Tibial nerve (tissue), 4 donors: ENCODE measurements at places on chromosomes 12 and 14.

DNA sequence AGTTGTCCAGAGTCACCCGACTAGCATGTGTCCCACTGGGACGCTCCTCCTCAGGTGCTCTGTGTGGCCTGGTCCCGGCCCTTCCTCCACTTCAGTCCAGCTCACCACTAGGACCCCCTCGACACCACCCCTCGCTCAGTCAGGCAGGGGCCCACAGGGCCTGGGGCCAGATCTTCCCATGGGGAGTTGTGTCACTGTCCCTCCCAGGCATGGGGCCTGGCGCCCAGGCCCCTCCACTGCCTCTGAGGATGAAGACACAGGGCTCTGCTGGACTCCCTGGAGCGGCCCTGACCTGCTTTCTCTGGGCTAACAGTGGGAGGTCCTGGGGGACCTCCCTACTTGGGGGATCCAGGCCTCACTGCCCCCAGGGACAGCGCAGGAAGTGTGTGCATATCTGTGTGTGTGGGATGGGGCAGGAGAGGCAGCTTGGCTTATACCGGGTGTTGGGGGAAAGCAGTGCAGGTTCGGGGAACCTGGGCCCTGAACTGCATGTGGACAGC lies 43.8 kb downstream of the KRT80 start:
- H3K36me3 ChIP-seq, result no peaks in the 10 kb centered on the region
- no peak for DNase-seq
- H3K27me3 ChIP-seq, result no peaks in the 10 kb centered on the region
- peak overlapping the region; percentile 71 for H3K27ac ChIP-seq
- H3K4me1 ChIP-seq, result no peaks in the 10 kb centered on the region

- DNase-seq, result no peak
- H3K27ac ChIP-seq, result no peak overlapping the region
- no peaks in the 10 kb centered on the region for H3K36me3 ChIP-seq
- no peak overlapping the region for H3K4me3 ChIP-seq
- no peaks in the 10 kb centered on the region for H3K27me3 ChIP-seq
These were observed 184.9 kb upstream of the MYL2 start for GRCh38 chr12:111105294-111105693.

DNA sequence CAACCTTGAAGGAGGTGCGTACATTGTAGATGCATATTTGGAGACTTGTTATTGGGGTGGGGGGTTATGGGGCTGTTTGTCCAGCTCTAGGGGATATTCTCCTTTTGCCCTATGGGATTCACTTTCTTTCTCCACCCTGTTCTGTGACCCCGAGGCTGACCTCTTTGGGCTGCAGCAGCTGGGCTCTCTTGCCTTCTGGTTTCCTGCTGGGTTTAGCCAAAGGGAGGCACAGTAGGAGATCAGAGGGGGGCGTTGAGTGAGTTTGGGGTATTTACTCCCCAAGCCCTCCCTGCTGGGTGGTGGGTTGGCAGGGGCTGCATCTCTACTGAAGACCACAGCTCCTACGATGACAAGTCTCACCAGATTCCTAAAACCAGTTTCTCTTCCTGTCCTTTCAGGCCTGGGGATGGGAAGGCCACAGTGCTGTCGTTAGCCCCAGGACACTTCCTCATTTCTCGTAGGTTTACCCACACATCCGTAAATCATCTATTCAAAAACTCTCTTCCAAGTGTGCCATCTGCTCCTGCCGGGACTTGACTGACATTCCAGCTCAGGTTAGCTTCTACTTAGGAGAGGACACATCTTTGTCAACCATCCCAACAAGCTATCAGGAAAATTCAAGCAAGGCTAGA lies 127.1 kb downstream of the TMEM30B start:
- H3K4me3 ChIP-seq, result no peak overlapping the region
- no peak overlapping the region for H3K27ac ChIP-seq
- peaks cover 3% of the 10 kb centered on the region for H3K4me1 ChIP-seq
- no peak for DNase-seq
- no peaks in the 10 kb centered on the region for H3K36me3 ChIP-seq
- H3K27me3 ChIP-seq, result no peaks in the 10 kb centered on the region

DNA sequence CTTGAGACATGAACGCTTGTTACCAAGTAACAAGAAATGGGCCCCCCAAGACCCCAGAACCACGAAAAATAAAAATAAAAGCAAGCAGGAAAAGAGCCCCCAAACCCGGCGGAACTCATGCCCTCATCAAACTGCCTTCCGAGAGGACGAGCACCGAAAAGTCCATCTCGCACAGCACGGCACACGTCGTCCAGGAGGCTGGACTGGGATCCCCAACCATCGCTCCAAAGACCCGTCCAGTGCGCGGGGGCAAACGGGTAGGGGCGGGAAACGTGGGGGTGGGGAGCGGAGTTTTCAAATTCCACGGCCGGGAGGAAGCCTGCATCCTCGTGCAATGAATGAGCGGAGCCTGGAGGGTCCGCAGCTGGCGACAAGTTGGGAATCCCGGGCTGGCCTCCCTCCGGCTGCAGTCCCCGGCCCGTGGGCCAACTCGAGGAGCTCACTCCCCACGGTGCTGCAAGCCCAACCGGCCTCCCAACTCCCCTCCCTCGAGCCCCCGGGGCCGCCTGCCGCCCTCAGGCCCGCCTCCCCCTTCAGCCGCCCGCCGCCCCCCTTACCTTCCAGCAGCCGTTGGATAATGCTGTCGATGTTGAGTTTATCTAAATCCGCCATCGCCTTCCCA lies 484 bp downstream of the PPP1CC start:
- no peaks in the 10 kb centered on the region for H3K27me3 ChIP-seq
- no peak for DNase-seq

- H3K4me3 ChIP-seq, result no peak overlapping the region
- H3K36me3 ChIP-seq, result no peaks in the 10 kb centered on the region
- H3K27ac ChIP-seq, result no peak overlapping the region
- H3K27me3 ChIP-seq, result no peaks in the 10 kb centered on the region
- H3K4me1 ChIP-seq, result no peaks in the 10 kb centered on the region
- DNase-seq, result no peak
These were observed 841.7 kb downstream of the NRXN3 start for GRCh38 chr14:79011920-79012204.

DNA sequence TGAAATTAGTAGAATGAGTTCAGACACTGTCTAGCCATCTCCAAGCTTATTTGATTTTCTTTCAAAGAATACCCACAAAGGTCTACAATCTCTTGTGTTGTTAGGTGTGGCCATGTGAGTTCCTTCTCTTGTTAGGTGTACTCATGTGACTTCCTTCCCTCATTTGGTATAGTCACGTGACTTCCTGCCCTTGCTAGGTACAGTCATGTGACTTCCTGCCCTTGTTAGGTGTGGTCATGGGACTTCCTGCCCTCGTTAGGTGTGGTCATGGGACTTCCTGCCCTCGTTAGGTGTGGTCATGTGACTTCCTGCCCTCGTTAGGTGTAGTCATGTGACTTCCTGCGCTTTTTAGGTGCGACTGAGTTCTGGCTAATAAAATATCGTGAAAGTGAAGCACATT lies 179.6 kb downstream of the TMX1 start:
- no peak overlapping the region for H3K27ac ChIP-seq
- DNase-seq, result no peak
- no peak overlapping the region for H3K4me3 ChIP-seq
- peaks cover 7% of the 10 kb centered on the region for H3K4me1 ChIP-seq
- H3K36me3 ChIP-seq, result no peaks in the 10 kb centered on the region

DNA sequence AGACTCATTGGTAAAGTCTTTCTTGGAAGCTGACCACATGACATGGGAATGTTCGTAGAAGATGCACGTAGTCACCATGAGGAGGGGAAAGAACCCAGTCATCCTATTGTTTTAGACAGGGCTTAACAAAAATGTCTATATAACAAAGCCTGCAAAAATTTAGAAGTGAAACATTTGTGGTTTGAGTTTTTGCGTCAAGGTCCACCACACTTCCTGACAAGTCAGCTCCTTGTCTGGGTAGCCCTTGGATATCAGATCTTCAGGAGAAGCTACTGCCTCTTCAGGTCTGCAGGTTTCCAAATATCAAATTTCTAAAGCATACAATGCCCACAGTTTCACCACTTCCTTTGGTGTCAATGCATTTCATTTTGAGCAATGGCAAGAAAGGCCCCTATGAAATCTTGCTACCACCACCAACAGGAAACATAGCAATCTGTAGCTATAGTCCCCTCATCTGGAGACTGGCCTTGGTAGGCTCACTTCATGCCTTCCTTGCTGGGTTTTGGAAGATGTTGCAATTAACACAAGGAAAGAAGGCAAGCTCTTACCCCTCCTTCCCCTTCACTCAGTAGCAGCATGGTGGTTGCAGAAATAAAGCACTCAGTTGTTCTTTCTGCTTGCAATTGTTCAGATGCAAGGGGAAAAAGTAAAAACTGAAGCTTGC lies 235.2 kb downstream of the PCNX1 start:
- peaks cover 2% of the 10 kb centered on the region for H3K4me1 ChIP-seq
- no peaks in the 10 kb centered on the region for H3K36me3 ChIP-seq
- no peaks in the 10 kb centered on the region for H3K27me3 ChIP-seq
- DNase-seq, result no peak

- no peak overlapping the region for H3K27ac ChIP-seq
- no peaks in the 10 kb centered on the region for H3K36me3 ChIP-seq
- no peak for DNase-seq
- H3K4me1 ChIP-seq, result no peaks in the 10 kb centered on the region
- H3K27me3 ChIP-seq, result no peaks in the 10 kb centered on the region
These were observed 41.4 kb downstream of the ATL1 start for GRCh38 chr14:50601394-50601793.

GRCh38 chr12:88953029-88953586 lies 372.8 kb upstream of the KITLG start:
- no peaks in the 10 kb centered on the region for H3K27me3 ChIP-seq
- no peaks in the 10 kb centered on the region for H3K36me3 ChIP-seq
- no peak overlapping the region for H3K4me3 ChIP-seq
- no peak for DNase-seq
- no peak overlapping the region for H3K27ac ChIP-seq
- H3K4me1 ChIP-seq, result no peaks in the 10 kb centered on the region

- DNase-seq, result no peak
- H3K27me3 ChIP-seq, result no peaks in the 10 kb centered on the region
- no peaks in the 10 kb centered on the region for H3K36me3 ChIP-seq
These were observed 31.1 kb downstream of the INTS13 start for GRCh38 chr12:26906704-26907103.

DNA sequence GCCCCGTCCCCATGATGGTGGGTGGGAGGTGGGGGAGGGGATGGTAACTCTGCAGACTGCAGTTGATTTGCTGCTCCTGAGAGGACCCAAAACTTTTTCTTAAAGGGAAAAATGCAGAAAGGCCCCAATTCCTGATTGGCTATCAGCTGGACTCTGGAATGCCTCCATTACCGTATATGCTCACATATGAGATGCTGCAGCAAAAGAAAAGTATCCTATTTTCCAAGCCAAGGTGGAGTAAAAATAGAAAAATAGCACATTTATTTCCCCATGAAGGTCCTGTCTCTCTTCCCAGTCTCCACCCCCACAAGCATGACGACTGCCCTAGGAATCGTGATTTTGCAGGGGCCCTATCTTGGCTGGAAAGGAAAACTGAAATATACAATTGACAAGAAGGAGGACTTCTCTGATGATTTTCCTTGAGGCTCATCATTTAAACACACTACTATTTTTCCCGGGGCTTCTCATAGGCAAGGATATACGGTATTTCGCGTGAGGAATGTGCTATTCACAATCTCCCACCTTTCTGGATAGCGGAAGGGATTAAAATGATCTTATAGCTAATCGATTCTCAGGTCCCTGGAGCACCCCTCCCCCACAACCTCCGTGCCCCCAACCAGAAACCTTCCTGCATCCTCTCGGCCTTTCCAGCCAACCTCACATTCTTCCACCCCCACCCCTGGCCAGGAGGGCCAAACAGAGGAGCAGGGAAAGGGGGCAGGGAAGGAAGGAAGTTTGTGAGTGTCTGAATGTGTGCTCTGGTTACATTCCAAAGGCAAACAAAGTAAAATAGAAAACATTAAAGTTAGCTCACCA lies 138.9 kb upstream of the CCND2 start:
- no peaks in the 10 kb centered on the region for H3K27me3 ChIP-seq
- DNase-seq, result no peak
- H3K4me3 ChIP-seq, result no peak overlapping the region
- H3K27ac ChIP-seq, result no peak overlapping the region
- peaks cover 10% of the 10 kb centered on the region for H3K4me1 ChIP-seq
- no peaks in the 10 kb centered on the region for H3K36me3 ChIP-seq

- H3K27ac ChIP-seq, result peak overlapping the region; percentile 3
- no peak for DNase-seq
- no peaks in the 10 kb centered on the region for H3K27me3 ChIP-seq
- peaks cover 30% of the 10 kb centered on the region for H3K4me1 ChIP-seq
- H3K36me3 ChIP-seq, result no peaks in the 10 kb centered on the region
- H3K4me3 ChIP-seq, result peak overlapping the region; percentile 16
These were observed 2.8 kb downstream of the DYRK4 start for GRCh38 chr12:4564818-4565217.

- H3K27me3 ChIP-seq, result no peaks in the 10 kb centered on the region
- H3K27ac ChIP-seq, result no peak overlapping the region
- H3K4me1 ChIP-seq, result no peaks in the 10 kb centered on the region
- no peak overlapping the region for H3K4me3 ChIP-seq
- no peak for DNase-seq
These were observed 139.3 kb downstream of the SSPN start for GRCh38 chr12:26334621-26335124.

GRCh38 chr12:98821866-98822265 lies 176.8 kb downstream of the APAF1 start:
- DNase-seq, result no peak
- H3K4me1 ChIP-seq, result no peaks in the 10 kb centered on the region
- no peak overlapping the region for H3K27ac ChIP-seq
- no peaks in the 10 kb centered on the region for H3K27me3 ChIP-seq

DNA sequence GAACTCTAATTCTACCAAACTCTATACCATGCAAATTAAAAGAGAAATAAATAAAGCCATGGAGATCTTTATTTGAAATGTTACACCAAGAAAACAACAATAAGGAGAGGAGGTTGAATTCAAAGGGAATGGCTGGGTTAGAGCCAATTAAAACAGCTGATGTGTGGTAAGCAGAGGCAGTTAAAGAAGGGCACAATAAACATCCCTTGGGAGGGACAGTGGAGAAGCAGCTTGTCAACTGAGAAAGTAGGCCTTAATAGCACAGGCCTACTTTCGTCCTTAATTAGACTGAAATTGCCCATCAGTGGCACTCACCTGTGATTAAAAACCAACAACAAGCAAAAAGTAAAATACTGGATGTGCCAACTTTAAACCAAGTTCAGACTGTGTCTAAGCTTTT lies 16.3 kb upstream of the NAV3 start:
- no peak for DNase-seq
- H3K27ac ChIP-seq, result no peak overlapping the region
- H3K4me3 ChIP-seq, result no peak overlapping the region
- no peaks in the 10 kb centered on the region for H3K36me3 ChIP-seq
- H3K27me3 ChIP-seq, result no peaks in the 10 kb centered on the region

DNA sequence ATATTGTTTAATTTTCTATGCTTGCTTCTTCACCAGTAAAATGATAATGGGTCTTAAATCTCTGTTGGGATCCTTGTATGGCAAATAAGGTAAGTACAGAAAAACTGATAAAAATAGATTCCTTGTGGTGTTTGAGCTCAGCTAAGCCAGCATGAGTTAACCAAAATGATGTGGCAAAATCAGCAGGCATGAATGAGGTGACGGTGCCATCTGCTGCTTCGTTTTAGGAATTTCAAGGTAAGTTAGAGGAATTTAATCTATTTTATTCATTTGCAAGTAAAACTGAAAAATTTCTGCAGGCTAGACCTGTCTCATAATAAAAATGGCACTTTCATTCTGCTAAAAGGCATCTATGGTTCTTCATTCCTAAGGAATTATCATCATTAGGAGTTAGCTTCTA lies 10.0 kb upstream of the CLEC7A start:
- no peaks in the 10 kb centered on the region for H3K36me3 ChIP-seq
- no peak overlapping the region for H3K4me3 ChIP-seq
- peak; percentile 40 for DNase-seq
- H3K4me1 ChIP-seq, result no peaks in the 10 kb centered on the region

GRCh38 chr12:109100741-109101140 lies 3.3 kb downstream of the UNG start:
- no peaks in the 10 kb centered on the region for H3K27me3 ChIP-seq
- no peak overlapping the region for H3K27ac ChIP-seq
- H3K36me3 ChIP-seq, result no peaks in the 10 kb centered on the region
- peaks cover 5% of the 10 kb centered on the region for H3K4me1 ChIP-seq
